ENCODE measurements at places on chromosomes 4 and X. TPM values are rescaled to one million over a fixed set of nuclear protein-coding genes. Genes with fewer than 3 reads are reported as not detected.

DNA sequence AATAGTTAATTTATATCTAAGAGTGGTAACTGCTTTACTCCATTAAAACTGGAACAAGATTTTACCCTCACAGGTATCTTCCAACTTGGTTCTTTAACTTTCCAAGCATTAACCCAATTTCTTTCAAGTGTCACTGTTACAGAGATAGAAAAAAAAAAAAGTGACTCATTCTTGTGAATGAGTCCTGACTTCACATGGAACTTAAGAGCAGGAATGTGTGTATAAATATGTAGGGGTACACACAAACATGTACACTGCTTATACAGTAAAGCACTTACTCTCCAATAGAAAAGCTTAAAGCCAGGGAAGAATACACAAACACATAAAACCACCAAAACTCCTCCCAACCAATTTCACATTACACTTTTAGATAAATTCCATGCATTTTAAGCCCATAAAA is 38.8 kb downstream of the TAPT1 start:
- DNase-seq, result no peak

- DNase-seq, result no peak
These were observed 31.8 kb upstream of the ERVMER34-1 start for GRCh38 chr4:52783069-52783468.

- no peak for DNase-seq
These were observed 2048.7 kb downstream of the PCDH7 start for GRCh38 chr4:32768664-32769389.

GRCh38 chrX:40298572-40299479 is 201.1 kb upstream of the BCOR start:
- DNase-seq, result no peak

GRCh38 chr4:76753814-76754213 is 144.1 kb downstream of the SOWAHB start:
- DNase-seq, result no peak

DNA sequence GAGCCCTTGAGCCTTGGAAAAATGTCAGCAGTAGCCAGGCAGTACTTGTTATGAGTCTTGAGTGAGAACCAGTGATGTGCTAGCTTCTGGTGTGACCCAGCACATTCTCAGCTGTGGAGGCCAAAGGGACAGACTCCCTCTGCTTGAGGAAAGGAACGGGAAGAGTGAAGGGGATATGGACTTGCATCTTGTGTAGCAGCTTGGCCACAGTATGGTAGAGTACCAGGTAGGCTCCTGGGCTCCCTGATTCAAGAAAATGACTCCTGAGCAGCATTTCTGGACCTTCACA is 1601.9 kb upstream of the ADGRL3 start:
- DNase-seq, result no peak

- DNase-seq, result no peak
These were observed 984 bp upstream of the STATH start for GRCh38 chr4:69994782-69995181.

GRCh38 chr4:155900381-155900780 is 3.1 kb upstream of the TDO2 start:
- DNase-seq, result no peak

DNA sequence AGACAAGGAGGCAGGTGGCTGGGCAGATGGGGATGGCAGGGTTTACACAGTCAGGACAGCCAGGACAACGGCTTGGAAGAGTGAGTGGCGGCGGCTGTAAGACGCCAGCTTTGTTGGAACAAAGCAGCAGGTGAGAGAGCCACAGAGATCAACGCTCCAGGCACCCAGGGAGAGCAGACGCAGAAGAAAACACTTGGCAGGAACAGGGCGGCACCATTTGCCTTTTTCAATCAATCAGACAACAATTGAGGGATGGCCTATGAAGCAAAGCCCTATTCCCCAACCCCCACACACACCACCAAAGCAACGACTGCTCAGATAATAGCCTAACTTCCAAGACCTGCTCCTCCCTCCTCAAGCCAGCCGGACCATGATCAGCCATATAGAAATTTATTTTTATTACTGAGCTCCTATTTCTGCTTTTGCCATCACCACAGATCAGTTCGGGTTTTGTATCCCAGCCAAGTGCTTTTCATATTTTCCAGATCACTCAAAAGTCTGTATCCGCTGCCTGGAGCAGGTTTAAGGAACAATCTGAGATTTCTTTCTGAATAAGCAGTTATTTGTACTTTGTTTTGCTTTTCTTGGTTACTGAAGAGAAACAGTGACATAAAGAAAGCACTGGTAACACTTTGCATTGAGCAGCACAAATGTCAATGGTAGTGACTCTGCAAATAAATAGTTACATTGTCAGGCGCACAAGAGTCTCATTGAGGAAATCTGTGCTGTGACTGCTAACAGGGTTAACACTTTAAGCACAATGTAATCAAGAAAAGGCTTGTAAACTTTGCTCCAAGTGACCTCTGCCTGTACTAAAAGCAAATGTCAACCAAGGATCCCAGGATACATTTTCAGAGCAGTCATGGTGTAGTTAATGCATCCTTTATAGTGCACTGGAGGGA is 81.8 kb upstream of the RBPJ start:
- DNase-seq, result peak; percentile 7

DNA sequence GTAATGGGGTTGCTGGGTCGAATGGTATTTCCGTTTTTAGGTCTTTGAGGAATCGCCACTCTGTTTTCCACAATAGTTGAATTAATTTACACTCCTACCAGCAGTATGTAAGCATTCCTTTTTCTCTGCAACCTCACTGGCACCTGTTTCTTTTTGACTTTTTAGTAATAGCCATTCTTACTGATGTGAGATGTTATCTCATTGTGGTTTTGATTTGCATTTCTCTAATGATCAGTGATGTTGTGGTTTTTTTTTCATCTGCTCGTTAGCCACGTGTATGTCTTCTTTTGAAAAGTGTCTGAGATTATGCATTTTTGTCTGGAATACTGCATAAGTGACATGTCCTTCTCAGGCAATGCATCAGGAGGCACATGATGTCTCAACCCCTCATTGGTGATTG is 28.8 kb downstream of the REPS2 start:
- DNase-seq, result no peak

DNA sequence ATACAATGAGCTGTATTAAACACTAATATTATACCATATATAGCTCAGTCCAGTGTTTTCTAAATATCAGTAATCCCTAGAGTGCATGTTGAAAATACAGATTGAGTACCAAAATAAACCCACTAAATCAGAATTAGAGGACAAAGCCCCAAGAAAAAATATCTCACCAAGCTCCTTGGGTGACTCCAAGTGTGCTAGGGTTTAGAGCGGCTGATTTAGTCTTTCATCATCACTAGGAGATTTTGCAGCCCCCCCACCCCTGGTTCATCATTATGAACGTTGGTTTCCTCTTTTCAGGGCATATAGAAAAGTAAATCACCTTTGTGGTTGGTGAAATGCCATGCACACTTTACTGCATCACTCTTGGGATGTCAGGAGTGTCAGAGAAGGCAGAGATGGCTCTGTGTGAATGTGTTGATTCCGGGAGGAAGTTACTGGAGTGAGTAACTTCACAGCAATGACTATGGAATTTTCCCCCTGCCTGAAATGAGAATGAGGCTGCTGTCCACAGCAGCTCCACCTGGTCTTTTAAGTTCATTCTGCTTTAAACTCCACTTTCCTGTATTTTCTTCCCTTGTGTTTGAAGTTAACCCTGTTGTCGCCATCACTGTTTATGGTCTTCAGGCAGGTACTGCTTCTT is 25.2 kb upstream of the ANAPC4 start:
- no peak for DNase-seq

GRCh38 chr4:47899639-47900038 is 14.7 kb downstream of the NFXL1 start:
- no peak for DNase-seq

DNA sequence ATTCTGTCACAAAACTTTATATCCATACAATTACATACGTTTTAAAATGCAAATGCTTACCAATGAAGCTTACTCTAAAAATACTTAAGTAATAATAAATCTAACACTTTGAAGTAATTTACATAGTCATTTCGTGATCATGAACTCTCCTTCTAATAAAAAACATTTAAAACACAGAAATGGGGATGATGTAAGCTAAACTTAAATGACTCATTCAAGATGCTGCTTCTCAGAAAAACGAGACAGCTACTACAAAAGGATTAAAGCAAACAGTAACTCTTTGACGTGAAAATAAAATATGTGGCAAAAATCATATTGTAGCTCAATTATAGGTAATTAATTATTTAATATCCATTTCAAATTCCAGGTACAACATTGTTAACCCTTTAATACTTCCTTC is 148.7 kb downstream of the FGF16 start:
- DNase-seq, result no peak

GRCh38 chr4:110633358-110634341 is 10.8 kb upstream of the PITX2 start:
- DNase-seq, result no peak

GRCh38 chr4:65096630-65097029 is 573.7 kb downstream of the EPHA5 start:
- DNase-seq, result no peak

- peak; percentile 72 for DNase-seq
These were observed 134.2 kb downstream of the CHIC2 start for GRCh38 chr4:53929955-53930798.

DNA sequence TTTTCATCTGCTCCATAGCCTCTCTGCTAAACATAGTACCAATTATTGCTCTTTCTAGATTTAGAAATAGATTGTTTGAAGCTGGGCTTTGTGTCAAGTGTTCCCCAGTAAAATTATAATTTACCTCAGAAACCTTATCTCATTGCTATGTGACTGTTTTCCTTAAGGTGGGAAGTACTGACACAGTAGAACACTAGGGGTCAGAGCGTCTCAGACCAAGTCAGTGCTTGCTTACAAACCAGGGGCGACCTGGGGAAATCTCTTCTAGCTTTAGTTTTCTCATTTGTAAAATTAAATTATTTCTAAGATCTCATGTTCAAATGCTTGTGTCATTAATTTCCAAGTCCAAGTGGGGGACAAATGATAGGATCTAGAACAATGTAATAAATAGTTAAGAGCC is 360.4 kb downstream of the RAPGEF2 start:
- no peak for DNase-seq

GRCh38 chr4:173917255-173917960 is 366.1 kb downstream of the FBXO8 start:
- DNase-seq, result no peak

- no peak for DNase-seq
These were observed 62.9 kb downstream of the TMEM165 start for GRCh38 chr4:55458611-55459010.

DNA sequence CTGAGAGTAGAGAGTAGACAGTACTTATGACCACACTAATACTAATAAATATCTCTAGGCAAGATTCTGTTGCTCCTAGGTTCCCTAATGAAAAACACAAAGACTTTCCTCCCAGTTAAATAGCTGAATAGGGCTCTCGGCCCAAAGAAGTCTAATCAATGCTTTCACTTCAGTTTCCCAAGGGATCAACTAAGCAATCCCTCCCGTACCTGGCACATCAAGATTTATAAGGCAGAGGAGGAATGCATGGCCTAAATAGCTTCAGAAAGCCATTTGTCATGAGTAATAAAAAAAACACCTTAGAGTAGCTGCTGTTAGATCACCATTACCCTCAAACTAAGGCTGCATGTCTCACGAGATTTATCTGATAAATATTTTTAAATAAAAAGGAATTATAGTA is 56.8 kb upstream of the EXOC1L start:
- DNase-seq, result no peak

DNA sequence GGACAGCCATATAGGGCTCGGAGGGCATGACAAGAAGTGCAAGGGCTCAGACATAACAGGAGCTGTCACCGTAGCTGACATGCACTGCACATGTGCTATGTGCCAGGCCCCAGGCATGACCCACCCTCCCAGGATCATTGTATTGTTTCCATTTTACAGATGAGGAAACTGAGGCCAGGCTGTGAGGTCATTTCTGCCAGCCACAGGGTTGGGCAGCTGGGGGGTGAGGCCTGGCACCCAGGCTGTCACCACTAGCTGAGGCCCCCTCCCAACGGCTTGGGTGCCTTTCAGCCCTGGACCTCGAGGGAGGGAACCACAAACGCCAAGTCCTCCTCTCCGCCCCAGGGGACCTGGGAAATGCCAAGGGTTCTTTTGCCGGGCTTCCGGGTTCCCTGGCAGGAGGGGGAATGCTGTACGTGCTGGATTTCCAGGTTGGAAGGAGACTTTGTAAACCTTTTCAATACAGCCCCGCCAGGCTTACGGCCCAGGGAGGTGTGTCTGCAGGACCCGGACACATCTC is 12.6 kb downstream of the TREX2 start:
- DNase-seq, result no peak

DNA sequence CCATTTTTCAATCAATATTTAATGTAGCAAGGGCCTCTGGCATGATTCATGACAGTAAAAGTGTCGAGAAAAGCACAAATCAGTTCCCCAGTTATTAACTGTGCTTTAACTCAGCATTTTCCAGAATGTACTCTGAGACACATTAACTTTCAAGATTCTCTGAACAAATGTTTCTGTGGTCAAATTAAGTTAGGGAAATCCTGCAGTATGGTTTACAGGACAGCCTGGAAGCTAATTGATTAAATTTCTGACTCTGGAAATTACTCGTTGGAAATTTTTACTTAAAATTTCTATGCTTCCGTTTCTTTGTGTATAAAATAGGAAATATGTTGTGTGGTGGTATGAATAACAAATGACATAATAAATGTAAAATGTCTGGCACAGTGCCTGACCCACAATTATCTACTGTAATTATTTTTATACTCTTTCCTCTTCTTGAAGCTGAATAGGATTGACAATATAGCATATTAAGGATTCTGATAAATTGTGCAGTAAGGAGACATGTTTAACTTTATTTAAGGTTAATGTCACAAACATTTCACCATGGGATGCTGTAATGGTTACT is 33.7 kb downstream of the STK32B start:
- DNase-seq, result no peak

- no peak for DNase-seq
These were observed 29.3 kb downstream of the ZNF827 start for GRCh38 chr4:145909281-145909715.

DNA sequence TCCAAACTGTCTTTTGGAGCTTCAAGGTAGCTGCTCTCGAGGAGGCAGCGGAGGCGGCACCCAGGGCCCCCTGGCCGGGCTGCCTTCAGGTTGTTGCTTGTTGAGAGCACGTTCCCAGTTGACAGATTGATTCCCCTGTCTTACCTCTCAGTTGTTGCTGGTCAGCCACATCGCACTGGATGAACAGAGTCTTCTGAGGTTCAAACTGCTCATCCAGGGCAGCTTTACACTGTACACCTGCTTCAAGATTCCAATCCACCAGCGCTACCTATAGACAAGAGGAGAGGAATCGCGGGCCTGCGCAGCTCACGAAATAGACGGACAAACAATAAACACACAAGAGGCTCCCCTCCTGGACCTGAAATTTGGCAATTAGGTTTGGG is 497 bp downstream of the HPGD start:
- no peak for DNase-seq

GRCh38 chr4:169594560-169595195 is 17.7 kb downstream of the NEK1 start:
- DNase-seq, result no peak

F9 gene
- 0.08 TPM for total RNA-seq

FHDC1 gene
- total RNA-seq, result 0.21 TPM

DIPK2B gene
- not detected for total RNA-seq

CHST7 gene
- total RNA-seq, result 6.1 TPM

PDE5A gene
- 114 TPM for total RNA-seq

NAA11 gene
- not detected for total RNA-seq

IBSP gene
- not detected for total RNA-seq

BCLAF3 gene
- 6.0 TPM for total RNA-seq

SLC10A7 gene
- total RNA-seq, result 1.5 TPM

CENPVL1 gene
- not detected for total RNA-seq

CTAG2 gene
- total RNA-seq, result not detected

XAGE3 gene
- not detected for total RNA-seq

DUX4 gene
- total RNA-seq, result not detected

ARHGEF38 gene
- not detected for total RNA-seq

HSFX3 gene
- not detected for total RNA-seq

Data from Panc1 (cell line).